Chondrocyte (in vitro differentiated cells): ENCODE measurements at places on chromosomes 6 and 20. TPM values are rescaled to one million over a fixed set of nuclear protein-coding genes. Genes with fewer than 3 reads are reported as not detected.

GRCh38 chr6:31836047-31836473 is 8.5 kb downstream of the HSPA1B start:
- DNase-seq: no peak

DNA sequence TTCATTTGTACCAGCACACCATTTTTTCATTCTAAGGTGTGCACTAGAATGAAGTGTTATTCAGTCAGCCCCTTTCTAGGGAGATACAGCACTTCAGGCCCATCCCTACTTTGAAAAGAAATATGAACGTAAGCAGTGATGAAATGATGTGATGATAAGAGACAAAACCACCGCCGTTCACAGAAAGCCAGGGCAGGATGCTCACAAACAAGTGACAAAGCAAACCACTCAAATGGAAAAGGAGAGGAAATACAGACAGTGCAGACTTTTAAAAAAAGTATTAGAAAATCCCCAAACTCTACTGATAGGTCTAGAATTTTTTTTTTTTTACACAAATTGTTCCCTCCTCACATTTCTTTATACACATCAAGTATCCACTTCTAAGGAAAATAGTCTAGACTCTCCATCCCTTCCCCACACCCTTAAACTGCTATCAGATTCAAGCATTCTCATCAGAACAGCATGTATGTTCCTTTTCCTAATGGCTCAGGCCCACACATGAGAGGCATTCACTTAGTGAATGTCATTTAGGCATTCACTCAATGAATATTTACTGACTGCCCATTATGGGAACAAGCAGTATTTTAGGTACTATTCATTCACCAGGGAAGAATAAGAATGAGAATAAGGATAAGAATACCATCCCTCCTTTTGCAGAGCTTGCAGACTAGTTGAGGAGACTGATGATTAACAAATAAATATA is 243.5 kb downstream of the GMPR start:
- DNase-seq: no peak

- no peak for DNase-seq
Measured at GRCh38 chr6:124430740-124431318, 531.4 kb upstream of the RNF217 start.

PHACTR3 gene
- not detected in 3 replicates for total RNA-seq

APCDD1L gene
- total RNA-seq: 20.7 to 26.3 TPM (median 22.5 TPM) in 3 replicates
